Lower leg skin (tissue), 4 donors: ENCODE measurements at places on chromosomes 11 and 22. TPM values are rescaled to one million over a fixed set of nuclear protein-coding genes. Genes with fewer than 3 reads are reported as not detected.

Gene RAB36
- 3.6 TPM for total RNA-seq

Gene CDCA5
- total RNA-seq, result 1.7 TPM

Gene SLC22A6
- not detected for total RNA-seq

Gene KRTAP5-7
- total RNA-seq, result not detected

Gene CABP7
- not detected for total RNA-seq

Gene FGF4
- not detected for total RNA-seq

Gene SNX32
- total RNA-seq, result 0.21 TPM

- DNase-seq, result no peak
Measured at GRCh38 chr11:67506426-67507051, 1.4 kb upstream of the PITPNM1 start.

GRCh38 chr11:74971424-74971823 lies 17.3 kb upstream of the NEU3 start:
- DNase-seq, result no peak

GRCh38 chr11:130876931-130877915 lies 39.1 kb downstream of the SNX19 start:
- no peak for DNase-seq

GRCh38 chr11:126354631-126355323 lies 709 bp upstream of the ST3GAL4 start:
- DNase-seq, result no peak

- DNase-seq, result peak; percentile 83
Measured at GRCh38 chr11:77073328-77074001, 6.7 kb downstream of the CAPN5 start.

DNA sequence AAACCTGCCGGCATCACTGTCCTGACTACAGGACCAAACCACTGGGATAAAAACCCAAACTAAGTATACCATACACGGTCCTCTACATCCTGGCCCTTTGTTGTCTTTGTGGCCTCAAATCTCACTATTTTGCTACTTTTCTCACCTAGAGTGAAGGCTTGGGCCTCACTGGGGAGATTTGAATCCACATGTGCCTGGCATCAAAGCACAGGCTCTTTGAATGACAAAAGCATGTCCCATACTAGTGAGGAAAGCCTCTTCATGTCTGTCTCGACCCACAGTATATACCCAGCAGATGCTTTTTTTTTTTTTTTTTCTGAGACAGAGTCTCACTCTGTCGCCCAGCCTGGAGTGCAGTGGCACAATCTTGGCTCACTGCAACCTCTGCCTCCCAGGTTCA lies 72.5 kb upstream of the DRD2 start:
- DNase-seq, result no peak
